ENCODE measurements at places on chromosomes 1 and 21.

DNA sequence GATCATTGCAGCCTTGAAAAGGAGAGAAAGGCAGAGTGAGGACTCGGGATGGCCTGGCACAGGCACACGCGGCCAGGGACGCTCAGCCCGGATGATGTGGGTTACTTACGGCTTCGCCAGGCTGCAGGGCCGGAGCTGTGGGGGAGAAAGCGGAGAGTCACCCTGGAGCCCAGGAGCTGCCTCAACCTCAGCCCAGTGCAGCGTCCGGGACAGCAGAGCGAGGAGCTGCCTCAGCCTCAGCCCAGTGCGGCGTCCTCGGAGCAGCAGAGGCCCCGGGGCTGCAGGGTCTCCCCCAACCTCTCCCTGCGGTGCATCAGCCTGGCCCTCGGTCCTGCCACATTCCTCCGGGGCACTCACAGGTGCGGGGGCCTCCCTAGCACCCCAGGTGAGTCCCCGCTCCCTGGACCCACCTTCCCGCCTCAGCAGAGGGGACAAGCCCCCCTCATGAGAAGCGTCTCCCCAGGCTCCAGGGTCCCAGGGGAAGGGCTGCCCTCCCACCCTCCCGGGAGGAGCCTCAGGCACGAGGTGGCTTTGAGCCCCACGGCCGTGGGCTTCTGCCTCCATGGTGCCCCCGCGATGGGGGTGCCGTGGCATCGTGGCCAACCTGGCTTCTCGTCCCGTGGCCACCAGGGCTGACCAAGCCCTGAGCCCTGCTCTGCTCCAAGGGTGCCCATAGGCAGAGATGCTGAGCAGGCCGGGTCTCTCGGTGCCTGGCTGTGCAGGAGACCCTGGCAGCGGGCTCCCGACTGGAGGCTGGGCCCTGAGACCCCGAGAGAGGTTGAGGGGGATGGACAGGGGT lies 10.5 kb upstream of the RNF223 start:
- peaks cover 9% of the 10 kb centered on the region for H3K4me1 ChIP-seq
- H3K4me3 ChIP-seq = no peak overlapping the region
- no peak overlapping the region for H3K27ac ChIP-seq

DNA sequence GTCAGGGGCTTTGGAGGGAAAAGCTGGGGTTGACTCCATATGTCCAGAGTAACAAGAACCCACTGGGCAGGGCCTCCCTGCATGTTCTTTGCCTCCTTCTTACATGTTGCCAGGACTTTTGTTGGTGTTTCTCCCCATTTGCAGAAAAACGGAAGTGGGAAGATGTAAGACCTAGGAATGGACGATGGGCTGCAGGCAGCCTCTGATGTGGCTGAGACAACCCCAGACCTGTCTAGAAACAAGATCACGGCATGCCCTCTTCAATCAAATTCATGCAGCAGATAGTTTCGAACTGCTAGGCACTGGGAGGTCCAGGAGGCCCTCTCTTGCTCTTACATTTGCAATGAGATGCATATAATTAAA lies 3.4 kb downstream of the FAM43B start:
- no peak for DNase-seq
- H3K36me3 ChIP-seq = no peaks in the 10 kb centered on the region
- H3K4me3 ChIP-seq = no peak overlapping the region
- H3K27me3 ChIP-seq = no peaks in the 10 kb centered on the region
- no peak overlapping the region for H3K27ac ChIP-seq

GRCh38 chr1:87273291-87273690 lies 55.4 kb upstream of the LMO4 start:
- H3K36me3 ChIP-seq = no peaks in the 10 kb centered on the region
- DNase-seq = no peak
- H3K4me3 ChIP-seq = no peak overlapping the region
- no peaks in the 10 kb centered on the region for H3K27me3 ChIP-seq
- no peak overlapping the region for H3K27ac ChIP-seq

DNA sequence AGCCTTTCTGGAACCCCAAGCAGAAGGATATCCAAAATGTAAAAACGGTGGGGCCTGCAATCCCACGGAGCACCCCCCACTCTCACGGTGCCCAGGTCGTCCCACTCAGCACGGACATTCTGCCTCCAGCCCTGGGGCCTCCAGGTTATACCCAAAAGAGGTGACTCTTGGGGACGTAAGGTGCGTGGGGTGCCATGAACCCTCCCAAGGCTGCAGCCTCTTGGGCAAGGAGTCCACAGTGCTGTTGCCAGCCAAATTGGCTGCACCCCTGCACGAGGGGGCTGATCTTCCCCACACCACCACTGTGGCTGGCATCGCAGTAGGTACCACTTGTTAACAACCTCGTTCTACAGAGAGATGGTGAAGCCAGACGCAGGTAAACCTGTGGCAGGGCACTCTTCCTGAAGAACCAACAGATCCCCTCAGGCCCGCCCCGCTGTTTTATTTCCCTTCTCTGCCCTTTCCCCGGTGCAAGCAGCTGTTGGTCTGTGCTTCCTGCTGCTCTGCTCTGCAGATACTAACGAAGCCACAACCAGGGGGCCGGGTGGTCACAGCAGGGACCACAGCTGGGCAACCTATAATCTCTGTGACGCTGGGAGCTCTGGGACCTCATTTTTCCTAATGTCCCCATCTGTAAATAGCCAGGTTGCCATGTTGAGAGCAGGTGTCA lies 8.7 kb downstream of the TFF3 start:
- H3K27me3 ChIP-seq = no peaks in the 10 kb centered on the region
- peaks cover 12% of the 10 kb centered on the region for H3K4me1 ChIP-seq
- H3K27ac ChIP-seq = no peak overlapping the region
- no peaks in the 10 kb centered on the region for H3K36me3 ChIP-seq

DNA sequence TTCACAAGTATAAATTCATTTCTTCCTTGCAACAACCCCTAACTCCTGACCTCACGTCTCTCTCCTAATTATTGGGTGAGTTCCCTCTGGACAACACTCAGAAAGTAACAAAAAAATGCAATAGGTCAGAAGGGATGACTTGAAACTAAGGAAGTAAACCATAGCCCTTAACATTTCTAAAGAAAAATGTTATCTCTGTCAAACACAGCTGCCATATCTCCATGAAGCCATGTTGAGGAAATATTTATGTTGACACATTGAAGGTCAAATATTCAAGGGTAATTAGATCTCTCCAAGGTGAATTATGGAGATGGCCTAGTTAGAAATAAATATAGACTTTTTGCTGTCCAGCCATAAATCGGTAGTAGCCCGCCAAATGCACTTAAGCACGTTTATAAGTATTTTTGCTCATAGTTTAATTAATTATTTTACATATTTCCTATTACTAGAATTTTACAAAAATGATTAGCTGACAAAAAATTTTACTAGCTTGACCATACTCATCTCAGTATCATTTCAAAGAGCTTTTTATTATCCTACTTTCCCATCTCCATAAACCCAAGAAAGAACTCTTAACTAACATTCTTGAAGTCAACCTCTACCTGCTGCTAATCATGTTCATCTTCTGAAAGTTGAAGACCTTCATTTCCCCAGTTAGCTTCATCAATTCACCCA lies 160.1 kb upstream of the PKN2 start:
- no peaks in the 10 kb centered on the region for H3K36me3 ChIP-seq
- no peak for DNase-seq
- no peak overlapping the region for H3K27ac ChIP-seq
- no peak overlapping the region for H3K4me3 ChIP-seq
- H3K4me1 ChIP-seq = no peaks in the 10 kb centered on the region

DNA sequence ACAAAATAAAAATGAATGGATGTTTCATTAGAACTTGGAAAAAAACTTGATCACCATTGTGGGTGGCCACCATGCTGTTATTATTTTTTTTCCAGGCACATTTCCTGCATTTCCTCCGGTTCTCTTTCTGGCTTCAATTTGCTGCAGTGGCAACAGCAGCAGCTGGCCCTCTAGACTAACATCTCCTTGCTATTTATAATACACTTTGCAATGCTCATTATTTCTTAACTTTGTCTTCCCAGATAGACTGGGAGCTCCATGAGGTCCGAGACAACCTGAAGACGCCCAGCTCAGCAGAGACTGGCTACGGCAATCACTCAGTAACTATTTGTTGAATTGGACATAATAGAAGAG lies 53.4 kb upstream of the ATP5PO start:
- H3K36me3 ChIP-seq = no peaks in the 10 kb centered on the region
- no peak overlapping the region for H3K4me3 ChIP-seq
- peaks cover 17% of the 10 kb centered on the region for H3K4me1 ChIP-seq
- peak overlapping the region; percentile 34 for H3K27ac ChIP-seq

DNA sequence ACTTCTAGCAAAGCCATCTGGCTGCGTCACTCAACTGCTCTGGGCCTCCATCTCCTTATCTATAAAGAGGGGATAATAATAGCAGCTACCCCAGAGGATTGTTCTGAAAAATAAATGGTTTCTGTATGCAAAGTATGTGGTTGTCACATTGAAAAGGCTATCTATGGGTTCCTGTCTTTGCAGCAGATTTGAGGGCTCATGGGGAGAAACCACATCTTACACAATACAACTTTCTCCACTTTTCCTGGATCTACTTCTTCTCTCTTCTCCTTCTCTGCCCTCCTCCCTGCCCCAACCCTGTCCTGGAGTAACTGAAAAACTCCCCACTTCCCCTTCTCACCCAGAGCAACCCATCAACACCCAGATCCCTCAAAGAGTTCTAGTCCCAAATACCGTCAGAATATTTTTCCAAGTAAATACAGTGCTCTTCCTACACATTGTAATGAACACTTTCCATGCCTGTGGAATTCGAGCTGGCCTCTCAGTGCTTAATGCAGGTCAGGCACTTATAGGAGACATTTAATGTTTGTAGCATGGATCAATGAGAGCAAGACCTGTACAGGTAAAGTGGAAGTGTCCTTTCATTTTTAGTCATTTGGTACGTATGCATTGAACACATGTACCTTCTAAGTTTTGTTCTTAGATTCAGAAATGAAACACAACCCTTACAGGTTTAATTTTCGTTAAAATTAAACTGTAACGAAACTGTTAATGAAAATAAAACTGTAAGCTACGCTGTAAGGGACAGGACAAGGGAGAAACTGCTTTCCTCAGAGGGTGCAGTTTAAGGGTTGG lies 131.9 kb downstream of the AK5 start:
- no peak for DNase-seq
- H3K36me3 ChIP-seq = no peaks in the 10 kb centered on the region
- no peak overlapping the region for H3K27ac ChIP-seq

GRCh38 chr1:2105781-2106524 lies 55.7 kb downstream of the PRKCZ start:
- H3K4me1 ChIP-seq = peaks cover 9% of the 10 kb centered on the region
- no peaks in the 10 kb centered on the region for H3K27me3 ChIP-seq
- peaks cover 1% of the 10 kb centered on the region for H3K36me3 ChIP-seq
- no peak for DNase-seq

DNA sequence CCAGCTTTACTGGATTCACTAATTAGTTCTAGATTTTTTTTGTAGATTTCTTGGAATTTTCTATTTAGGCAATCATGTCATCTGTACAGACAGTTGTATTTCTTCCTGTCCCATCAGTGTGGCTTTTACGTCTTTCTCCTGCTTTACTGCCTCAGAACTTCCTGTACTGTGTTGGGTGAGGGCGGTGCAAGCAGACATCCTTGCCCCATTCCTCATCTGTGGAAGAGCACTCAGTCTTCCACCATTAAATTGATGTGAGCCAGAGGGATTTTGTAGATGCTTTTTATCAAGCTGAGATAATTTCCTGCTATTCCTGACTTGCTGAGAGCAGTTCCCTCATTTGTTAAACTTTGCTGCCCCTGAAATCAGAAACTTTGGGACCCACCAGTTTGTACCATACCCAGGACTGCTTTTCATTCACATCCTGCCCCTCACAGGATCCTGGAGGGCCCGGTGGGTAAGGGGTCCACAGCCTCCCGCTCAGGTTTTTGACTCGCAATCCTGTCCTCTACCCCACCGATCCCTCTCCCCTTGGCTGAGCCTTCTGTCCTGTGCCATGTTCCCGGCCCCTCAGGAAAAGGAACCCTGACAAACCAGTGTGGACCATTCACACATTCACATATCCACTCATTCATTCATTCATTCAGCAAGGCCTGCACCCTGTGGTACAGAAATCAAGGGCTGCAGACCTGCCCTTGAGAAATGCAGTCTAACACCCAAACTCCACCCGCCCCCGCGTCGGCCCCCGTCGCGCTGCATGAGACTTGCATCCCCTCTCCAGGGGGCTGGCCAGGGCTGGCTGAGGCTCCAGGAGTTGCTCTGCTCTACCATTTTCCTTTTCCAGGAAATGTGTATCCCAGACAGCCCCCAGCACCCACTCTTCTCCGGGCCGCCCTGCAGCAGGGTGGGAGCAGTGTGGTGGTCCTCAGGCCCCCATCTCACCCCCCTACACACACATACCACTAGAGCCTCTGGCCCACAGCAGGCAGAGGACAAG lies 246.5 kb upstream of the VAMP3 start:
- H3K4me3 ChIP-seq = no peak overlapping the region
- H3K4me1 ChIP-seq = no peaks in the 10 kb centered on the region
- no peak overlapping the region for H3K27ac ChIP-seq
- DNase-seq = no peak
- H3K27me3 ChIP-seq = no peaks in the 10 kb centered on the region

DNA sequence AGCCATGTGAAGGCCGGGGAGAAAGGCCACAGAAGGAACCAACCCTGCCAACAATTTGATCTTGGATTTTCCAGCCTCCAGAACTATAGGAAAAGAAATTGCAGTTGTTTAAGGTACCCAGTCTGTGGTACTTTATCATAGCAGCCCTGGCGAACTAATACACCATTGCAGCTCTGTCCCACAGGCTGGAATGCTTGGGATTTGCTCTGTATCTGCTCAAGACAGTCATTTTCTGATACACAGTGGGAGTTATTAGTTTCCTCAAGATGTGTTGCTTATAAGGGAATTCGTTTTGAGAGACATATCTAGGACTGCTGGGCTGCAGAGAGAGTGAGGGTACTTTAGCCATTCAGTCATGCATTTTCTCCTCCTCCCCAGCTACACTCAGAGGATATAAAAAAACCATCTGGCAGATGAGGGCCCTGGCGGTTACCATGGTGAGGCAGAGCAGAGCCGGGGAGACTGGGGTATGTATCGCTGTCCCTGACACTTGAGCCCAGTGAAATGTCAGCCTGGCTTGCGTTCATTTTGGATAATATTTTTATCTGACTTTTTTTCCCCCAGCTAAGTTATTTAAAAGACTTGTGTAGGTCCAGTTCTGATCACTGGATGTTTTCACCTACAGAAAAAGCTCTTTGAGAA lies 104.6 kb downstream of the DIRAS3 start:
- H3K4me3 ChIP-seq = no peak overlapping the region
- no peaks in the 10 kb centered on the region for H3K4me1 ChIP-seq
- no peaks in the 10 kb centered on the region for H3K36me3 ChIP-seq
- peak; percentile 15 for DNase-seq

GRCh38 chr1:1041873-1042272 lies 22.0 kb downstream of the AGRN start:
- H3K4me1 ChIP-seq = peaks cover 22% of the 10 kb centered on the region
- no peak for DNase-seq
- H3K36me3 ChIP-seq = no peaks in the 10 kb centered on the region

DNA sequence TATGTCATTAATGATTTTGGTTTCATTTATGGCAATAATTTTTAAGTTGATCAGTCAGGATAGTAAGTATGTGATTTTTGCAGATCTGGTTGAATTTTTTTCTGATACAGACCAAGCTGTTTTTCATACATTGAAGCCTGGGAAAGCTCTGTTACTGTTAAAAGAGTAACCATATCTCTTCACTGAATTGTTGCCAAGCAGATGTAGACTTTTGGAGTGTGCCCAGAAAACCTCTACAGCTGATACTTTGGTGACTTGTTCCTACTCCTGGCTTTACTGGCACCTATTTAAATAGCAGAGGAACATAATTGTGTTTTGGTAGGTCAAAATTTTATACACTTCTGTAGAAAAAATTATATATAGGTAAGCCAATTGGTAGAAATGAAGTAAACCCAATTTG lies 49.4 kb downstream of the NFIA start:
- DNase-seq = no peak
- peaks cover 20% of the 10 kb centered on the region for H3K4me1 ChIP-seq
- H3K27ac ChIP-seq = peak overlapping the region; percentile 67

Data from body of pancreas (tissue), 4 donors.